Renal cortex interstitium (tissue), 15 donors: ENCODE measurements at places on chromosomes 7 and 10.
A peak's percentile ranks its signal among the peaks of the same experiment; 100 is the strongest.

DNA sequence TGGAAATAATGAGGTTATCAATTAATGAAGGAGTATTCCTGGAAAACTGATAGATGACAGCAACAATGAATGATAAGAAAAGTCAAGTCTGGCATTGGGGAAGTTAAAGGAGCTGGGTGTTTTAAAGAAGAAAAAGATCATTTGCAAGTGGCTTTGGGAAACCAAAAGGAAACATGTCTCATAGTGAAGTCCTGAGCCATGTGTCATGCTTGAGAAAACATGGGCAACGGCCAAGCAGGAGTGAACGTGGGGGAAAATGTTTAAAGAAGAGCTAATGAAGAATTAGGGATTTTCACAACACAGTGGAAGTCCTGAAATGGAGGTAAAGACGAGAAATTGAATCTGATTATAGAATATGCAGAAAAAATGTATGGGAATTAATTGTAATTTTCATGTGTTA lies 1383.2 kb upstream of the CELF2 start:
- no peak for DNase-seq

GRCh38 chr10:107420196-107420595 lies 255.7 kb upstream of the SORCS1 start:
- no peak for DNase-seq

DNA sequence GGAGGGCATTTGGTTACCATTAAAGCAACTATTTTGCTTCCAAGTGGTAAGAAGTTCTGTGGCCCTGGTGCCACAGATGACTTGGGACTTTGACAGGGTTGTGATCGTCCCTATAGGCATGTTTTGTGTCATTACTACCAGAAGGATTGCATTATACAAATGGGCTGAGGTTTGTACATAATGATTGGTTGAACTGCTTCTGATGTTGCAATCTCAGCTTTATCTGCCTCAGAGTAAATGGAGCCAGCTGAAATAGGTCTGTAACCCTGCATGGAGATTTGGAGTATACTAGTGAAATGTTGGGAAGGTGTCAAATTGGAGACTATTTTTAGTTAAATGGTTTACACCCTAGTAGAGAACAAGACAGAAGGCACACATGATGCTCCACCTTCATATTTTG lies 46.1 kb upstream of the SEPTIN7 start:
- no peak for DNase-seq

GRCh38 chr7:39811161-39811614 lies 138.9 kb upstream of the CDK13 start:
- peak; percentile 43 for DNase-seq

GRCh38 chr7:44292876-44293560 lies 32.4 kb downstream of the CAMK2B start:
- DNase-seq, result no peak

GRCh38 chr7:131231381-131232220 lies 96.1 kb upstream of the MKLN1 start:
- no peak for DNase-seq
